Hair follicle dermal papilla cell (primary cell): ENCODE measurements at places on chromosomes 1 and 21. TPM values are rescaled to one million over a fixed set of nuclear protein-coding genes. Genes with fewer than 3 reads are reported as not detected.

BEST4 gene
- total RNA-seq: 0.16 and 0.24 TPM in 2 replicates

MEGF6 gene
- total RNA-seq: 16.6 and 19.2 TPM in 2 replicates

RHOU gene
- total RNA-seq: 1.2 and 2.3 TPM in 2 replicates

LIPI gene
- total RNA-seq: not detected in 2 replicates

MIXL1 gene
- not detected in 2 replicates for total RNA-seq

MOV10 gene
- 52.6 and 61.0 TPM in 2 replicates for total RNA-seq

AQP10 gene
- total RNA-seq: not detected in 2 replicates

RCOR3 gene
- total RNA-seq: 31.8 and 32.5 TPM in 2 replicates

TSPEAR gene
- not detected in 2 replicates for total RNA-seq

NCAM2 gene
- 1.3 and 2.4 TPM in 2 replicates for total RNA-seq

FAM177B gene
- total RNA-seq: not detected in 2 replicates

LCA5L gene
- 0.81 and 0.97 TPM in 2 replicates for total RNA-seq
